Spleen (tissue), 13 donors: ENCODE measurements at places on chromosomes 4 and X. TPM values are rescaled to one million over a fixed set of nuclear protein-coding genes. Genes with fewer than 3 reads are reported as not detected.

The SCML2 gene
- 1.5 TPM for polyA plus RNA-seq

The TEX13B gene
- not detected for polyA plus RNA-seq

- DNase-seq: no peak
Measured at GRCh38 chr4:134337574-134337973, 136.0 kb upstream of the PABPC4L start.

DNA sequence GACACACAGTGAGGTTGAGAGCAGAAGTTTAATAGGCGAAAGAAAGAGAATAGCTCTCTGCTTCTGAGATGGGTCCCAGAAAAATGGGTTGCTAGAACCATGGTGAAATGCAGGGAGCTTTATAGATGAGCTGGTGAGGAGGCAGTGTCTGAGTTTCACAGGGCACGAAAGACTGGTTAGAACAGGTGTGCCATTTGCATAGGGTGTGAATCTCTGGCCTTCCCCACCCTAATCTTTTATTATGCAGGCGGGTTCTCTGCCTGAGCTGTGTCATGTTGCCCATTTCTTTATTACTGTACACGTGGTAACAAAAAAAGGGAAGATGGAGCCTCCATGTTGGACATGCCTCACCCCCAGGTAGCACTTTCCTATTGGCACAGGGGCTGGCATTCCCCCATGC lies 39.1 kb downstream of the FUNDC1 start:
- DNase-seq: no peak

GRCh38 chr4:56619816-56620215 lies 61.3 kb downstream of the HOPX start:
- DNase-seq: no peak
